Activated CD8-positive, alpha-beta memory T cell treated with anti-CD3 and anti-CD28 coated beads for 4 hours (primary cell): ENCODE measurements at places on chromosomes 13 and 19.

- DNase-seq = no peak
Measured at GRCh38 chr13:110813646-110814624, 100.4 kb downstream of the ING1 start.

DNA sequence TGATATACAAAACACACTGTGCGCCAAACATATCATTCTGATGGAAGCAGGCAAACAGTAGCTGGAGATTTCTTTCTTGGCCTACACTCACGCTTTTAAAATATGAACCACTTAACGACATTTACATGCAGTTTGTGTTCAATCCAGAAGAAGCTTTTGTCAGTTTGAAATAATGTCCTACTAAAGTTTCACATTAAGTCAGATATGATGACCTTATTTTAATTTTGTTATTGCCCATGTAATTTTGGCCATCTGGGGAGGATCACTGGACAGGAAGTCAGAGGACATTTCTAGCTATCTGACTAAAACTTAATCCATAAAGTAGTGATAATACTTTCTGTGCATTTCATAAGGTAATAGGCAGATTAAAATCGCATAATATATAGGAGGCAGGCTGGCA lies 98.1 kb downstream of the DCLK1 start:
- DNase-seq = no peak

GRCh38 chr13:35471706-35472322 lies 4.7 kb downstream of the MAB21L1 start:
- DNase-seq = no peak

GRCh38 chr13:67619351-67619994 lies 389.3 kb upstream of the PCDH9 start:
- DNase-seq = no peak

GRCh38 chr19:10861103-10861651 lies 10.2 kb upstream of the CARM1 start:
- DNase-seq = no peak

GRCh38 chr19:57888560-57889231 lies at the start of gene ZNF814:
Gene ZNF814, minus strand, starts transcription at chr19:57889037. Its CDS starts 235 bp downstream, at chr19:57888802.
- peak; percentile 53 for DNase-seq

GRCh38 chr13:50845211-50845610 lies 1.7 kb upstream of the DLEU7 start:
- no peak for DNase-seq
